ENCODE measurements at places on chromosomes 5 and 9.

- DNase-seq = no peak
These were observed 27.6 kb downstream of the ACTL7A start for GRCh38 chr9:108889649-108890067.

GRCh38 chr9:7608261-7608660 is 191.3 kb downstream of the DMAC1 start:
- no peak for DNase-seq

DNA sequence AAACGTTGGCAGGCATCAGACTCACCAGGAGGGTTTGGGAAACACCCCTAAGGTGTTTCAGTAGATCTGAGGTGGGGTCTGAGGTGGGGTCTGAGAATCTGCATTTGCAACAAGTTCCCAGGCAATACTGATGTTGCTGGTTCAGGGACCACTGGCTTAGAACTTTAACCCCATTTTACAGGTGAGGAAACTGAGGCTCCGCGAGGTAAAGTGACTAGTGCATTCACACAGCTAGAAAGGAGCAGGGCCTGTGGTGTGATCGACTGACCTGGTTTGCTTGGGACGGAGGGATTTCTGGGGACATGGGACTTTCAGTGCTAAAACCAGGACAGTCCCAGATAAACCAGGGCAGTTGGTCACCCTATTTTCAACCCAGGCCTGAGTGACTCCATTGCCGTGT is 81.4 kb upstream of the ZNF618 start:
- DNase-seq = no peak

- no peak for DNase-seq
These were observed 406.6 kb upstream of the MEF2C start for GRCh38 chr5:89289604-89290003.

DNA sequence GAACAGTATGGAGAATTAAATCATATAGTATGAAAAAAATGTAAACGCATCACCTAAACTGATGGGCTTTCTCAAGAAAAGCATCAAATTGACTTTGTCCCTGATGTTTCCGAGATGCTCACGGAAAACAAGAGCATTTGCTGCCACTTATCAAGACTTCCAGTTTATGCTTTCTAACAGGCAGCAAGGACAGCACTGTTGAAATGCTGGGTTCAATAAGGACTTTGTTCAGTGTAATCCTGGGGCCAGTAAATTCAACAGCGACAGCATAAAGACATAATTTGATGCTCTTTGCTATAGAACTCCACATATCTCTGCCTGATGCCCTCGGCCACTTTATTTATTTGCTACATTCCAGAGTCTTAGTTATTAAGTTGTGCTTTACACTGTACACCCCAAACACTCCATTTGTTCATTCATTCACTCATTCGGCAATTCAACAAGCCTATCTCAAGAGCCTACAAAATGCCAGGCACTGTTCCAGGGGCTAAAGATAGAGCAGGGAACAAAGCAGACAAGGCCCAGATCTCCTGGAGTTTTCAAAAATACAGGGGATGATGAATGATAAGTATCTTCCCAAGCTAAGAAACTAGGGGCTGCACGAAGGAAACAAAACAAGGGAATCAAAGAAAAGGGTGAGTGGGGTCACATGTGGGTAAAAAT is 294.6 kb downstream of the ZNF608 start:
- DNase-seq = no peak

All from muscle of leg (tissue), 16 donors.